ENCODE measurements at places on chromosomes 7 and 10.

- no peak for DNase-seq
Measured at GRCh38 chr10:69057951-69058297, 30.0 kb upstream of the SRGN start.

DNA sequence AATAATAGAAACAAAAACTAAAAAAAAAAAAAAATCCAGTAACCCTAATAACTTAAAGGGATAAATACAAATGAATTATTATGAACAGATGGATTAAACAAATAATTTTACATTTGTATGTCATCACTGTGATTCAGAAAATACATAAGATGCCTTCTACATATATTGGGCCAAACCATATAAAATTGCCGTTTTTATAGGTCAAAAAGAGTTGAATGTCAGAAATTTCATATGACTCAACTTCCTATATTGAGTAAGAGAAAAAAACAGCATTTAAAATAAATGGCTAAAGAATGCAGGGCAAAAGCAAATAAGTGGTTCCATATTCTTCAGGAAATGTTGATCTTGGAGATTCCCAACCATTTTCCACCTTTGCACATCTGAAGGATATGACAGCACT lies 9.4 kb downstream of the SLC35B4 start:
- DNase-seq: no peak

GRCh38 chr7:107767391-107767790 lies 23.4 kb downstream of the CBLL1 start:
- DNase-seq: no peak

DNA sequence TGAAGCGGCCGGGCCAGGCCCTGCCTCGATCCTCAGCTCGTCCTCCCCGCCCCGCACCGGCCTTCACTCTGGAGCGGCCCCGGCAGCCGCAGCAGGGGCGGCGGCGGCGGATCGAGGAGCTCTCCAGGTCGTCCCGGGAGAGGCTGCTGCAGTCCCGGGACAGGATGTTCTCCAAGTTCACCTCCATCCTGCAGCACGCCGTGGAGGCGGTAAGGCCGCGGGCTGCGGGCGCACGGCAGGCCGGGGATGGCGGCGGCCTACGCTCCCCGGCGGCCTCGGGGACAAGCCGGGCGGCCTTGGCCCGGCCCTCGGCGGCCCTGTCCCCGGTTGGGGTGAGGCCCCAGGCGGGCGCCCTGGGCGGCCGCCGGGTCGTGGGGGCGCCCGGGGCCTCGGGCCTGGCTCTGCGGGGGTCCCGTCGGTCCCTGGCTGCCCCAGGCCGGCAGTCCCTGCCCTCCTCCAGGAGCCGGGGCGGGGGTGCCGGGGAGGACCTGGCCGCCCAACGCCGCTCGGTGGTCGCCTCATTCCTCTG lies 399 bp downstream of the FHIP2A start:
- no peak for DNase-seq

DNA sequence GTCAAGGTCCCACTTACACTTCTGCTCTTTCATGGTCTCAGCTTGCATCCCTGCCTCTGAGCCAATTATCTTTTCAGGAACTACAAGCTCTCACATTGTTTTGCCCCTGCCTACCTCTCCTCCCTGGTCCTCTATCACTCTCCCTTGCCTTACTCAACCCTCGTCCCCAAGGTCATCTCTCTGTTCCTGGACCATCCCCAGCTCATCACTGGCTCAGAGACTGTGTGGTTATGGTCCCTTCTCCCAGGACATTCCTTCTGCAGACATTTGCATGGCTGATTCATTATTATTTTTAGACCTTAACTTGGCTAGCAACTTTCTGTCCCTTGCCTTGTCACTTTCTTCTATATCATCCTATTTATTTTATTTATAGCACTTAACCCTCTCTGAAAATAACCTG lies 17.8 kb upstream of the GPAM start:
- DNase-seq: no peak

GRCh38 chr7:11153694-11154093 lies 180.0 kb downstream of the PHF14 start:
- no peak for DNase-seq

GRCh38 chr7:22628112-22628511 lies 98.9 kb upstream of the IL6 start:
- DNase-seq: no peak

DNA sequence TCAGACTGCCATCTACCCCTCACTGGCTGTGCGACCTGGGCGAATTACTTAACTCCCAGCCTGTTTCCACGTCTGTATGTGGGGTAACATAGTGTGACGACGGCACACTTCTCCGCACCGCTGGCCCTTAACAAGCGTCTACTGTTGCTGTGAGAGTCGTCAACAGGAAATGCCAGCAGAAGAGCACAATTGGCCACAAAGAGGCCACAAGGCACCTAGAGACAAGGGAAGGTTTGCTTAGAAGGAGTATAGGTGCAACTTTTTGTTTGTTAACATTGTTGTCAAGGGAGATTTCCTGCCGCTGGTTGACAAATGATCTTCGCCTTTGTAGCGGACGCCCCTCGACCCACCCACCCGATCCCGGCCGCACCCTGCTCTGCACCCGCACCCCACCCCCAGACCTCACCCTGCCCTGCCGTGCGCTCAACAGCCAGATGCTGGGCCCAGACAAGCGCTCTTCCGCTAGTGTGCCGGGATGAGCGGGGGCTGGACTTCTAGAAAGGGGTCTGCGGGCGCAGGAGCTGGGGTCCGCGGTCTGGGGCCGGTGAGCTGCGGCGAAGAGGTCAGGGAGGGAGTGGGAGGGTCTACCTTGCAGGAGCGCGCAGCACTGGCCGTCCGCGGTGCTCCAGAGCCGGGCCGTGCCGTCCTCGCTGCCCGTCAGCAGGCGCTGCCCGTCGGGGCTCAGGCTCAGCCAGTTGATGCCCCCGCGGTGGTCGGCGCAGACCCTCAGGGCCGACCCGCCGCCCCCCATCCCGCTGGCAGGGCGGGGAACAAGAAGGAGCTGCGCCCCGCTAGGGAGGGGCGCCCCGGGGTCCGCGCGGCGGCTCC lies 785 bp downstream of the WDR86 start:
- DNase-seq: no peak

- no peak for DNase-seq
Measured at GRCh38 chr7:127912901-127913300, 118.3 kb downstream of the LRRC4 start.

GRCh38 chr7:27220440-27220955 lies 20.6 kb upstream of the HOXA13 start:
- DNase-seq: no peak

DNA sequence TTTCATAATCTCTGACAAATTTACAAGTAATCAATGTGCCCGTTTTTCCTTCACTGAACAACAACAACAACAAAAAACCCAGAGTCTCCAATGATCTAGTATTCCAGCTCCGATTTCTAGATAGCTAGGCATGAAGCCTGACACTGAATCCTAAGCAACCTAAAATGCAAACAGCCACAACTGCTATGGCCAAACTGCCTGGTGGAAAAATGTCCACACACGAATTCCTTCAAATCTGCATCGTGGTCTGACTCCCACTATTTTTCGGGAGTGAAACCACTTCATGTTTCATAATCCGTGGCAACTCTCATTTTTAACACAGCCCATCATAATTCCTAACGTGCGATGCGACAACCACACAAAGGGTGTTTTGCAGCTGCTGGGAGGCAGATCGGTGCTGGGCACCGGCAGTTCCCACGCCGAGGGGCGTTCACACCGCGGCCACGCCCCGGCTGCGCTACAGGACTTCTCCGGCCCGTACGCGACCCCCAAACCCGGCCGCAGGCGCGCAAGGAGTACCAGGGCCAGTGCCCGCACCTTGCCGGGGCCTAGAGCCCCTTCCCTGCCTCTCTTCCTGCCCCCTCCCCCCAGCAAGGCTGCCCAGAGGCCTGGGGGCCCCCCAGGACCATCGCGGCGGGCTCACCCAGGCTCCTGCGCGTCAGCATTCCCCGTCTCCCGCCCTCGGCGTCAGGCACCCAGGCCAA lies 814 bp downstream of the RUFY2 start:
- DNase-seq: peak; percentile 2

DNA sequence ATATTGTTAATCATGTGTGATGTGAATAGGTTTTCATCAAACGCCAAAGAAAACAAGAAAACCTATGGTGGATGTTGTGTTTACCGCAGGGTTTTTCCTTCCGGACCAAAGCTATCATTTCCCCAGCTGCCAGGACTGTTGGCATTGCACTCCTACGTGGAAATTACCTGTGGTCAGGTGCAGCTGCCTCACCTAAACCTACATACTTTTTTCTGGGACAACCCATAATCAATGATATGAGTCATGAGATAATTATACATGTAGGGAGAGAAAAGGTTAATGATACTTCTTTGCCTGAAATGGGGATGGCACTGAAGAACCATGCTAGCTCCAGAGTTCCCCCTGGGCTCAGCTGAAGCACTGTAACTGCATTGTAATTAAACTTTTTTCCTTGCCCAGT lies 223.6 kb upstream of the SEMA3E start:
- no peak for DNase-seq

- DNase-seq: no peak
Measured at GRCh38 chr7:2169923-2170575, 62.7 kb downstream of the MAD1L1 start.

GRCh38 chr10:102460836-102461186 lies 9.5 kb upstream of the C10orf95 start:
- no peak for DNase-seq

DNA sequence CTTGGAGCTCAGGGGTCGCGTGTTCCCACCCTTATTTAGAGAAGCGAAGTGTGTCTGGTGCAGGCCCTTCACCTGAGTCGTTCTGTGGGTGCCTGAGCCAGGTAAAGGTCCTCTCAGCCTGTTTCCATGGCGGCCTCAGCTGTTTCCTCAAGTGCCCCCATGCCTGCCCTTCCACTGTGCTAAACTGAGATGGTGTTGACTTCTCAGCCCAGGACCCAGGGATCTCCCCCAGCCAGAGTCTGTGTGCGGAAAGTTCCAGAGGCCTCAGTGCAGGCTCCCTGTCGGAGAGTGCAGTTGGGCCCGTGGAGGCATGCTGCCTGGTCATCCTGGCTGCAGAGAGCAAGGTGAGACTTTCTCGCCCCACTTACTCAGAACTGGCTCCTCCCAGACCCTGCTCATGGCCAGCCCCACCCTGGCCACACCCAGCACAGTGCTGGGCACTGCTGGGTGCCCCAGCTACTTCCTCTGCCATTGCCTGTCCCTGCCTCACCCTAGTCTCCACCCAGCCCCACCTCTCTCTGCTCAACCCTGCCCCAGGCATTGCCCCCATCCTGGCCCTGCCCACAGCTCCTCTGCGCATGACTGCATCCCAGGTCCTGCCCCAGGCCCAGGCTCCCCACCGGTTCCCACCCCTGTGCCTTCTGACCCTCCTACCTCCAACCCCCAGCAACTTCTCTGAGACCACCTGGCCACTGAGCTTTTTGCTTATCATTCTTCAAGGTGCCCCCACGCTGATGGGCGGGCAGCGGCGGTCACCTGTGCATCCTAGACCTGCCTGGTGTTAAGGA lies 20.3 kb downstream of the NACAD start:
- DNase-seq: no peak
